ENCODE measurements at places on chromosomes 1 and 21.

- no peak for DNase-seq
Observed at GRCh38 chr1:53331446-53332185, 3.7 kb upstream of the LRP8 start.

DNA sequence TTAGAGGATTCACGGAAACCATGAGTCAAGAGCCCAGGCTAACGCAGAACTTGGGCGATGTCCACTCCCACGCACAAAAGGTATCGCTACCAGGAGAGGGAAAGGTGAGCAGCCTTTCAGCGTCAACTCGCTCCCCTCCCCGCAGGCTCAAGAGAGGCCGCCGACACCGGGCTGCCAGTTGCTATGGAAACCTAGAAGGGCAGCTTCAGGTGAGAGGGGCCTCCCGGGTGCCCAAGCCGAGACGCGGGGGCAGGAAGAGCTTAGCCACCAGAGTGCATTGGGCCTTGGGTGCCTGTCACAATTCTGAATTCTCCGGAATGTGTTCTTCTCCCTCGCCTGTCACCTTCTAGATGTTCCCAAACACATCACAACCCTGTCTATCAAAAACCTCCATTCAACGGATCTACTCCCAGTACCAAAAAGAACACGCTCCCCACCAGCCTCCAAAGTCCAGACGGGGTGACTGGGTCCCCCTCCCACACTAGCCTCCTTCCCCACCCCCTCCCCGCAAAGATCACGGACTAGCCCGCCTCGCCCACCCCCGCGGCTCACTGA is 694 bp downstream of the MEAF6 start:
- DNase-seq = no peak

GRCh38 chr1:9476790-9477463 is 62.3 kb upstream of the SLC25A33 start:
- no peak for DNase-seq

GRCh38 chr1:204404629-204405028 is 7.0 kb downstream of the PPP1R15B start:
- no peak for DNase-seq

DNA sequence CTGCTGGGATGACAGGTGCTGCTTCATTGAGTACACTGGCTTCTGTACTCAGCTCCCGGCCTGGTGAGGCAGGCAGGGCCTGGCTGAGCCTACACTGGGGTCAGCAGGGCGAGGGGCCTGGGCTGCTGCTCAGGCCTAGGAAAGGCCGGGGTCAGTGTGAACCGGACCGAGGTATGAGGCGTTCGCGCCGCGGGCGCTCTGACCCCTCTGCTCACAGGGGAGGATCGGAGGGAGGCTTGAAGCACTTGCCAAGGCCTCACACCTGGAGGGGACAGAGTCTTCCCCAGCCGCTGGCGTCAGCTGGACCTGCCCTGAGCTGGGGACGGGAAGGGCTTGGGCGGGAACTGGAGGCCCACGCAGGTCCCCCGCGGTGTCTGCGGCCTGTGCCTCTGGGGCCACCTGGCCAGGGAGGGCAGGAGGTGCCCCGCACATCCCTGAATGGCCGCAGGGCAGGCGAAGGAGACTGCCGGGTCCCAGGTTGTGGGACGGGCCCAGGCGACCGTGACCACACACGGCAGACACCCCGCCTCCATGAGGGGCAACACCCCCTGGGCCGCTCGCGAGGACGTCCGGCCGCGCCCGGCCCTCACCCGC is 466 bp downstream of the PEX10 start:
- no peak for DNase-seq

DNA sequence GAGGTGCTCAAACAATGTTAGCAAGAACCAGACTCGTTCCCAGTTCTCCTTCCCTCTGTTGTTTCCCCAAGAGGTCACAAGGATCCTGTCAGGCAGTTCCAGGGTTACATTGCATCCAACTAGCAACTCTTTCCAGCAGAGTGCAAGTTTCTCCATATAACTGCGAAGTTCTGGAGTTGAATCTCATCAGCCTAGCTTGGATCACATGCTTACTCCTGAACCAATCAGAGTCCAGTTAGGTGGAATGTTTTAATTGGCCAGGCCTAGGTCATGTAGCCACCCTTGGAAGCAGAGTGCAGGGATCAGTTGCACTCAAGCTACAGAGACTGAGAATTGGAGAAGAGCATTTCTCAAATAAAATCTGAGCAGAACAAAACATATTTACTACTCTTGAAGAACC is 15.9 kb upstream of the PIK3R3 start:
- no peak for DNase-seq

DNA sequence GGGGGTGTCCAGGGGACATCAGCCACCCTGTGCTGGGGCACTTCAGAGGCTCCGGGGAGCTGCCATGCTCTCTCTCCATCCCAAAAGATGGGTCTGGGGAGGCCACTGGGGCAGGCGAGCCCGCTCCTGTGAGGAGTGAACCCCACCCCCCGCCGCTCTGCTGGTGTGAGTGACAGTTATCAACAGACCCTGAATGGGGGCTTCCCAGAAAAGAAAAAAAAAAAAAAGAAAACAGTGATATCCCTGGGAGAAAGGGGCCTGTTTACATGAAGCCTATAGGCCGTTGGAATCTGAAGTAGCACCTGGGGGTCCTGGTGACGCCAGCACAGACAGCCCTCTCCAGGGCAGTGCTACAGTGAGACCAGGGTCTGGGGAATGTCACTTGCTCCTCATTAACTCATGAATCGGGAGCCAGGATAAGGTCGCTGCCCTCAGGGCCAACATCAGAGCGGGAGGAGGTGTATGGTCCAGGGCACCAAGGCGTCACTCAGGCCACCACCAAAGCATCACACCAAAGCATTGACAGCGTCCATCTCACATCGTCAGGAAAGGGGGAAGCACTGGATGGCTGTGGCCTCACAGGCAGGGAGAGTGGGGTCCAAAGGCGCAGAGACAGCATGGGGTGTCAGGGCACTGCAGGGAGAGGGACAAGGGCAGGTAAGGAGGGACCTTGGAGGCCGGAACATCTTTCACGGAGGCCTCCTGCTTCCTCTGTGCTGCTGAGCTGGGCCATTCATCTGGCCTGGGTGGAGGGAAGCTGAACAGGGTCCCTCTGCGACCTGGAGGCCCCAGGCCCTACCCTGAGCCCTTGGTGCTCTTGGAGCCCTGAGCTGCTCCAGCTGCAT is 8.4 kb upstream of the NPHP4 start:
- DNase-seq = no peak

DNA sequence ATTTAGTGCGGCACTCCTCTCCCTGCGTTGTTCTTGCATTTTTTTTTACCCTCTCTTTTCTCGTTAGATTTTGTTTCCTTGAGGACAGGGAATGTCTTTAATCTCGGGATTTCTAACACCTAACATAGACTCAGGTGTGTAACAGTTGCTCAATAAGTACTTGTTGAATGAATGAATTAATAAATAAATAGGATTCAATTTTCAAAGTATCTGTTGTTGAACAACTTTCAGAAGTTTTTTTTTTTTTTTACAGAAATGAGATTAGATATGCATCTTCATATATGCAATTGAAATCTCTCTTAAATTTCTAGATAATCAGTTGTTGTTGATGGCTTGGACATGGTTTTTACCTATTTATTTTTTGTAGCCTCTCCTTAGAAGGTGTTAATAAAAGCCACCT is 83.1 kb downstream of the ROR1 start:
- DNase-seq = no peak

DNA sequence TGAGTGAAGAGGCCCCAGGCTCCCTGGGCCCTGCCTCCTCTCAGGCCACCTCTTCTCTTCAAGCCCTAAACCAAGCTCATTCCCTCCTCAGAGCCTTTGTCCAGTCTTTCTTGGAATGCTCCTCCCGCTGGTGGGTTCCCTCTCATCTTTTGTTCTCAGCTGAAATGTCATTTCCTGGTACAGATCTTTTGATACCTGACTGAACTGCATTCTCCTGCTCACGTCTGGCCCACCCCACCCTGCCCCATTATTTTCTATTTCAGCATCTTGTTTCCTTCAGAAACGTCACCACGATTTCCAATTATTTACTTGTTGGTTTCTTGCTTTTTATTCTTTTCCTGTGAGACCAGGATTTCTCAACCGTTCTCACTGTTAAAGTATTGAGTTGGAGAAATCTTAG is 16.4 kb downstream of the LAMB3 start:
- no peak for DNase-seq

DNA sequence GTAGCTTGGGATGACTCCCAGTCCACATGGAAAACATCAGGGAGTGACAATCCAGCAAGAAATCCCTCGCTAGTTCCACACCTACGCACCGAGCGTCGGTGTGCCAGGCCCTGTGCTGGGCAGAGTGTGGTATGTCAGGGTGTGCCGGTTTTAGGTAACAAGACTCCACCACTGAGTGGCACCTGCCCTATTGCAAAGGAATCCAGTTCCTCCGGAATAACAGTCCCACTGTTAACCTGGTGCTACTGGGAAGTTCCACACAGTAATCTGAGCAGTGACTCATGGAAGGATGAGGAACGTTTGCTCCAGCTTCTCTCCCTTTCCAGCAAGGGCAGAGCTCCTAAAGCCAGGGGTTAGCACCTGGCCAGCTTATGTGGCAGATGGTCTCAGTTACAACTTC is 14.3 kb downstream of the RNF207 start:
- no peak for DNase-seq

GRCh38 chr1:184062640-184063286 is 11.2 kb downstream of the TSEN15 start:
- no peak for DNase-seq

DNA sequence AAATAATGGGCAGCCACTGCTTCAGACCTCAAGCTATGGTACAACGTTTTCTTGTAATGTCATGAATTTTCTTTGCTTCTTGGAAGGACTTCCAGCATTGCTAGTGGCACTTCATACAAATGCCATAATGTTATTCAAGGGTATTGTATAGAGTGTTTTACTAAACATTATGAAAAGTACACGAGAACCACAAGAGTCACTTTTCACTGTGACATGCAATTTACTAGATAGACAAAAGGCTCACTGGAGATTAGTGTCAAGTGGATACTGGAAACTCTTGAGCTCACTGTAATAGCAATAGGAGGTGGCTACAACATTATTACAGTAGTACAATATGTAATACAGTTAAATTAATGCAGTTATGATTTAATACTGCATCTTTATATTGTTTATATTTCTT is 5.3 kb upstream of the OLFM3 start:
- DNase-seq = no peak

GRCh38 chr1:234246638-234247116 is 126.6 kb upstream of the COA6 start:
- no peak for DNase-seq

- DNase-seq = no peak
Observed at GRCh38 chr1:202989879-202990278, 17.3 kb upstream of the TMEM183A start.

- DNase-seq = no peak
Observed at GRCh38 chr21:45443595-45444181, 38.7 kb downstream of the COL18A1 start.

DNA sequence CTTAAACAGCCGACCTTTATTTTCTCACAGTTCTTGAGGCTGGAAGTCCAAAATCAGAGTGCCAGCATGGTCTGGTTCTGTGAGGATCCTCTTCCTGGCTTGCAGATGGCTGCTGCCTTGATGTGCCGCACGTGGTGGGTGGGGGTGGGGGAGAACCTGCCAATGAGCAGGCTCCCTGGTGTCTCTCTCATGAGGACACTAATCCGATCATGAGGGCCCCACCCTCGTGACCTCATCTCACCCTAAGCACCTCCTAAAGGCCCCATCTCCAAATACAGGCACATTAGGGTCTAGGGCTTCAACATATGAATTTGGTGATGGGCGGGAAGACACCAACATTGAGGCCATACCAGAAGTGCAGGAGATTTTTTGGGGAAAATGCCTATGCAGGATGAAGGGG is 37.8 kb downstream of the ACTN2 start:
- no peak for DNase-seq

DNA sequence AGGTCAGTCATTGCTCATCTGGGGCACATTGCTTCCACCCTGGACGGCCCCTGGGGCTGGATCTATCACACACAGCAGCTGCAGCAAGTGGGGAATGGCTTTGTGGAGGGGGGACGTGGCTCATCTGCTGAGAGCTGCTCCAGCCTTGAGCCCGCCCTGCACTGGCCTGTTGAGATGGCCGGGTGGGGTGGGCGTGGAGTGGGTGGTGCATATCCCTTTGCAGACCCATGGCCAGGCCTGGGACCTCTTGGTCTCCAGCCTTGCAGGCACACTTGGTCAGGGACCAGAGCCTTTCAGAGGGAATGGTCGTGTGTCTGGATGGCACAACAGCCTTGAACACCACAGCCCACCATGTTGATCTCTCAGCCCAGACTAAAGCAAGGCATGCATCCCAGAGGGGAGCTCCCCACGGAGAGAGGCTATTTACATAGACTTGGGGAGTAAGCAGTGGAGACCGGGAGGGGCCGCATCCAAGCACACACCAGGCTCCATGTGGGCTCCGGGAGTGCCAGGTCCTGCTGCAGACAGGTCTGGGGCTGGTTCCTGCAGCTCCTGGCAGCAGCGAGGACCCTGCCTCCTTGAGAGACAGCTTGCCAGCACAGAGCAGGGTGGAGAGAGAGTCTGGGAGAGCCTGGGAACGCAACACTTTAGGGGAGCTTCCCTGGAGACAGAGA is 52.8 kb upstream of the SELENON start:
- DNase-seq = no peak

DNA sequence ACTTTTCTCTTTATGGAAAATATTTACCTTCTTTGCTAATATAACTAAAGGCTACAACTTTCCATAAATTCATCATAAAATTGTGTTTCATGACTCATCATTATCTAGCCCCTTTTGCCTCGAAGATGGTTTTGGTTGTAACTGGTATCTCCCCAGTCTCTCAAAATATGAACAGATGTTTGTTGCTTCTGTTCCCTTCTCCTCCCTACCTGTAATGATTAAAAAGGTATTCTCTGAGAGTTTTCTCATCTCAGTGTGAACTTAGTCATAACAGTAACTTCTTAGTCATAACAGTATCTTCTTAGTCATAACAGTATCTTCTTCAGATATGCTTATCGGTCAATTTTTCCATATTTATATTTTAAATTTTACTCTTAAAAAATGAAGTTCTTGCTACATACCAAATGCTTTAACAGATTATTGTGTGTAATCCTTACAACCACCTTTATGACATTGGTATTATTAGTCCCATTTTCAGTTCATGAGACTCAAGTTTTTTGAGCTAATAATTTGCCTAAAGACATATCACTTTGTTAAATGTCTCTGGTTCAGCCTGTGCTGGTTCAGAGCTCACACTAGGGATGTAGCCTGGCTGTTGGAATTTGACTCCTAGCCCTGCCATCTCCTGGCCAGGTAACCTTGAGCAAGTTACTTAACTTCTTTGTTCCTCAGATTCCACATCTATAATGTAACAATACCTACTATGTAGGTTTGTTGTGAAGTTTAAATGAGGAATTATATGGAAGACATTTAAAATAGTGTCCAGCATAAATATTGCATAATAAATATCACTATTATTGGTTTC is 32.6 kb downstream of the ATP1B1 start:
- no peak for DNase-seq

- DNase-seq = no peak
Observed at GRCh38 chr1:26281091-26281958, 1.4 kb downstream of the SH3BGRL3 start.

- no peak for DNase-seq
Observed at GRCh38 chr1:225427235-225428067, at the start of gene LBR. TSS of gene LBR (minus strand) at chr1:225428038. CDS start at chr1:225424075, 3,963 bp downstream.
